Suprapubic skin (tissue), 4 donors: ENCODE measurements at places on chromosomes 1 and 21.

DNA sequence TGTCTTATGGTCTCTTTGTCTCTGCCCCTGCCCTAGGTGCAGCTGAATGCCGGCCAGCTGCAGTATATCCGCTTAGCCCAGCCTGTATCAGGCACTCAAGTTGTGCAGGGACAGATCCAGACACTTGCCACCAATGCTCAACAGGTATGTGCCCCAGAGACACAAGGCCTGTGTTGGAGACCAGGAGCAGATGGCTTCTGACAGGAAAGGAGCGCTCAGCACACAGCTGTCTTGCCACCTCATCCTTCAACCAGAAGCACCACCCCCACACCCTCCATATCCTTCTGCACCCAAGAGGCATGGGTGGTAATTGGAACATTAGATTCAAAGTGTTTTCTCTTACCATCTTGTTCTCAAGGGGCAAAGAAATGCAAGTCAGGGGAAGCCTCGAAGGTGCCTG, 17.0 kb upstream of the KCNQ4 start:
- no peak for DNase-seq

GRCh38 chr1:216883518-216883917, 160.3 kb upstream of the ESRRG start:
- no peak for DNase-seq

GRCh38 chr1:10788592-10789006, 7.8 kb downstream of the CASZ1 start:
- no peak for DNase-seq

- no peak for DNase-seq
These were observed 226.0 kb downstream of the RPS6KC1 start for GRCh38 chr1:213277036-213277435.

- DNase-seq = no peak
These were observed 5.3 kb upstream of the RGS7 start for GRCh38 chr1:241362350-241362749.

GRCh38 chr1:14625572-14625971, 27.1 kb downstream of the KAZN start:
- DNase-seq = no peak

- no peak for DNase-seq
These were observed 759 bp downstream of the AHCTF1 start for GRCh38 chr1:246930830-246931548.
